ENCODE measurements at places on chromosomes 4 and X. TPM values are rescaled to one million over a fixed set of nuclear protein-coding genes. Genes with fewer than 3 reads are reported as not detected.

NDP gene
- total RNA-seq = 0.28 TPM

ETDB gene
- total RNA-seq = not detected

TMPRSS11D gene
- total RNA-seq = not detected

IRAK1 gene
- 42.1 TPM for total RNA-seq

LGI2 gene
- total RNA-seq = not detected

ERAS gene
- total RNA-seq = not detected

Measured in smooth muscle cell of bladder (primary cell).